Prostate gland (tissue), 2 donors: ENCODE measurements at places on chromosomes 1 and 21. TPM values are rescaled to one million over a fixed set of nuclear protein-coding genes. Genes with fewer than 3 reads are reported as not detected.

ADGRL2 gene
- 54.0 TPM for total RNA-seq

DNA sequence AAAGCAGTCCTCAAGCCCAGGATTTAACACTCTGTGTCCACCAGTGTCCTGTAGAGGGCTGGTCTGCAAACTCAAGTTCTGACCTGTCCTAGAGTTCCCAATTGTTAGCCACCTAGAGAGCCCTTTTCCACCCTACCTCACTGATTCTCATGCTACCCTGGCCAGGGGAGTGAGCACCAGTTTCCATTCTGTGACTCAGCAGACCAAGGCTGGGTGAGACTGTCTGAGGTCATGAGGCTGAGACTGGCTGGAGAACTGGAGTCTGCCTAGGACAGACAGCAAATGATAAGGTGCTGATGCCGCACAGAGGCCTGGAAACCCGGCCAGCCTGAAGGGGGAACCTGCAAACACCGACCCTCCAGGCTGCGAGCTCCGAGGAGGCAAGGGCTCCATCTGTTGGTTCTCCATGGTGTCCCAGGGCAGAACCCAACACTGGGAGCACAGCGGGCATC lies 13.7 kb downstream of the GLIS1 start:
- no peak for DNase-seq
- H3K27ac ChIP-seq, result no peak overlapping the region
- H3K4me1 ChIP-seq, result no peaks in the 10 kb centered on the region
- no peaks in the 10 kb centered on the region for H3K27me3 ChIP-seq
- H3K36me3 ChIP-seq, result no peaks in the 10 kb centered on the region

DNA sequence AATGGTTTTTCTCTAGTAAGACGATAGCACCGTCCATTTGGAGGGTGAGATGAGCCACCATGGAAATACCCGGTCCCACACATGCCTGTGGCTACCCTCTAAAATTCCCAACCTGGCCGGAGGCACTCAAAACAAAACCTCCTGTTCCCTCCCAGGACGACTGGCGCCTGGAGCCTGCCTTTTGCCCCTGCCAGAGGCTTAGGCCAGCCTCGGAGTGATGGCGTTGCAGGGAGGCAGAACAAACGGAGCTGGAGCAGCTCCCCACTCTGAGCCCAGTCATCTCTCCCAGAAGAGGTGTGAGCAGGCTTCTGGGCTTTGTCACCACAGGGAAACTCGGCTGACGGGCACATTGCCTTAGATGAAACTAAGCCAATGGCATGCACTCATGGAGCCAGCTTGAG lies 213.7 kb upstream of the HOOK1 start:
- H3K27me3 ChIP-seq, result no peaks in the 10 kb centered on the region
- no peak for DNase-seq
- no peak overlapping the region for H3K4me3 ChIP-seq
- peaks cover 8% of the 10 kb centered on the region for H3K4me1 ChIP-seq

CD1D gene
- 3.1 TPM for total RNA-seq

CDC42BPA gene
- 31.3 TPM for total RNA-seq

GRCh38 chr1:227321035-227321434 lies 2.7 kb upstream of the CDC42BPA start:
- no peaks in the 10 kb centered on the region for H3K4me1 ChIP-seq
- H3K27ac ChIP-seq, result no peak overlapping the region
- no peak overlapping the region for H3K4me3 ChIP-seq
- DNase-seq, result no peak
